ENCODE measurements at places on chromosomes 6 and 20.

DNA sequence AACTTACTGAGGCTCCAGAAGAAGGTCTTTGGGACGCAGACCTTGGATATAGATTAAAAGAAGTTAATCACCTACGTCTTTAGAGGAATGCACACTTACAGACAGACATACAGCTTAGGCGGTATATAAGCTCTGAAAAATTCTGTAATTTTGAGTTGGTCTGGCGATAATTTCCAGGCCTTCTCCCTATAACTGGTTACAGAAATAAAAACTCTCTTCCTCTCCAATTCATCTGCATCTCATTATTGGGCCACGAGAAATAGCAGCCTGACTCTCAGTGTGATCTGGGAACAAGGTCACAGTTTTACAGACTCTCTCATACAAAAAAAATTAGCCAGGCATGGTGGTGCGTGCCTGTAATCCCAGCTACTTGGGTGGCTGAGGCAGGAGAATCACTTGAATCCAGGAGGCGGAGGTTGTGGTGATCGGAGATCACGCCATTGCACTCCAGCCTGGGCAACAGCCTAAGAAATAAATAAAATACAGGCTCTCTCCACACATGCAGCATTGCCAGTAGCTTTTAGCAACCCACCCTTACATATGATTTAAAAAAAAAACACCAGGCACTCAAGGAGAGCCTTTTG lies 4.7 kb downstream of the ZBTB24 start:
- DNase-seq: no peak

- DNase-seq: no peak
These were observed 87.5 kb downstream of the ZFP64 start for GRCh38 chr20:52103913-52104545.

DNA sequence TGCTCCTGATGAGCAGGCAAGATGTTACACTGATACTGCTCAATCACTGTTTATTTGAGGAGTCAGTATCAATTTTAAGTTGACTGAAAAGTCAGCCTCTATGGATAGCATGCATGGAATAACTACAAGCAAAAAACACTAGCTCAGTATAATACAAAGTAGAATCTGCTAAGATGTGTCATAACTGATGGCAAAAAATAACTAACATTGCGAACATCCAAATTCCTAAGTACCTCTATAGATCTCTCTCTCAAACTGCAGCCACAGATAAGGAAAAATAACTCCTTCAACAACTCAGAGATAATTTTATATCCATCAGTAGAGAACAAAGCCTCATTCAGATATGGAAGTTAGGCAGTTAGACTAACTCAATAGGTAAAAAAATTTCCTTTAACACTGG lies 16.3 kb downstream of the HDAC2 start:
- no peak for DNase-seq

DNA sequence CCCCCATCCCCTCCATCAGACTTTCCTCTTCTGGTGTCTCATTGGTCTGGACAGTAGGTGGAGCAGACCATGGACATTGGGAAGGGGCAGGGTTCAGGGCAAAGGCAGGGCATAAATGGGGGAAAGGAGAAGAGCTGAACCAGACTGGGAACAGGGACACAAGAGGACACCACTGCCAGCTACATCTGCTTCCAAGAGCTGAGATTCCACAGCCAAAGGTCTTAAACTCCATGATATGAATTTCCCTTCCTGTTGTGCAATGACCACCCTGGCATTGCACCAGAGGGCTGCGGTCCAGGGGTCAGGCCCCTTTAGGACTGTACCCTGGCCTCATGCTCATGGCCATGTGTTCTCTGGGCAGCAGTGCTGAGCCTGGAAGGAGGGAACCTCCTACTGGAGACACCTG lies 137.9 kb downstream of the MAFB start:
- DNase-seq: no peak

DNA sequence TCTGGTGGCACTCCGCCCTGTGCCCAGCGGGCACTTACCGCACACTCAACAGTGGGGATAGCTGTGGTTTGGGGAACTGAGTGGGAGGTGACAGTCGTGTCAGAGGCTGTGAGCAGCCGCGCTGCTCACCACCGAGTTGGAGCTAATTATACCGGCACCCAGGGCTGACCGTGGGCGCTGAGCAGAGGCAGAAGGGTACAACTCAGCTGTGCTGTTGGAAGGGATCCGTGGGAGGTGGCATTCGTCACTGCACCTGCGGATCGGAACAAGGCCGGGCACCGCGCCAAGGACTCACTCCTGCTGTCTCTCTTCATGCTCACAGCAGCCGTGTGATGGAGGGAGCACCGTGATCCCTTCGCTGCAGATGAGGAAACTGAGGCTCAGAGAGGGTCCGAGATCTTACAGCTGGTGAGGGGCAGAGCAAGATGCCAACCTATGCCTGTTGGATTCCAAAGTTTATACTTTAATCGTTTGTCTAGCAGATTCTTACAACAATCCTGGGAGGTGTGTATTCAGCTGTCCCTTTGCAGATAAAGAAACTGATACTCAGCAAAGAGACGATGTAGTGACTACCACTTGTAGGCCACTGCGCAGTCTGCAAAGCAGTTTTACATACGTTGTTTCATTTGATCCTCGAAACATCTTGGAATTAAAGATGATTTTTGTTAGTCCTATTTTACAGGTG lies 713 bp upstream of the ELMO2 start:
- peak; percentile 92 for DNase-seq

DNA sequence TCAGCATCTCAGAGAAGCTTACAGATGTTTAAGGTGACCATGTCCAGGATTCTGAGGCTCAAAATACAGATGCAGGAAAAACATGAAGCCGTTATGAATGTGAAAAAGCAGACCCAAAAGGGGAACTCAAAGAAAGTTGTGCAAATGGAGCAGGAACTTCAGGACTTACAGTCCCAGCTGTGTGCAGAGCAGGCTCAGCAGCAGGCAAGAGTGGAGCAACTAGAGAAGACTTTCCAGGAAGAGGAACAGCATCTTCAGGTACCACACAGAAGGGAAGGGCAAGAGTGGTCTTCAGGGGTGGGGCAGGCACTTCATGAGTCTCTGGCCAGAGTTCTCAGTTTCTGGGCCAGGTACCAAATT lies 15.2 kb downstream of the RNF8 start:
- no peak for DNase-seq

GRCh38 chr20:53579581-53580375 lies 13.9 kb downstream of the ZNF217 start:
- DNase-seq: peak; percentile 18

DNA sequence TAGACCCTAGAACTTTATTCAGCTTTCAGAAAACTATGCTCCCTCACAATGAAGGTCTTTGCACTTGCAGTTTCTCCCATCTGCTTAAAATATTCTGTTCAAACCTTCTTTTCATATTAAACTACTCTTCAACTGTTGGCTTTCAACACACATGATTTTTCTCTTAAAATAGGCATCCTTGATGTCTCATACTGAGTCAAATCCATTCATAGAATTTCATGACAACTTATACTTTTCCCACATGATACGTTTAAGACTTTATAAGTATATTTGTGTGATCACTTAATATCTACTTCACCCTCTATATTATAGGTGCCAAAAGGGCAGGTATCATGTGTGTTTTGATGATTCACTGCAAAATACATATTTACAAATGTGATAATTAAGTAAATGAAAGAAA lies 412.5 kb downstream of the MMUT start:
- DNase-seq: no peak

- DNase-seq: no peak
These were observed 44.3 kb downstream of the SLC9A8 start for GRCh38 chr20:49856904-49857303.

DNA sequence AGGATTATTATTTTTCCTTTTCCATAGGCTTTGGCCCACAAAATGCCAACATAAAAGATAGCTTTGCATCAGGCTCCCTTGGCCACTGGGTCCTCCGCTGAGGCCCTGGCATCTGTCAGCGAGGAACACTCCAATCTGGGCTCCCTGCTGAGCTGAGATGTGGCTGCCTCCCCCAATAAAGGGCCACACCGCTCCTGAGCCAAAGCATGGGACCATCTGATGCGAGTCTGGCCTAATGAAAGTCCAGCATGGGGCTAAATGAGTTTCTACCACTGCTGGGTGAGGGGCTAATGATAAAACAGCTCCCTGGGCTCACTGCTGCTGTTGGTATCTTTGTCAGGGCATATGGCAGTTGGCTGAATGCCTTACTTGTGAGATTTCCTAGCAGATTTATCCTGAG lies 817.5 kb upstream of the SLC35B3 start:
- no peak for DNase-seq

DNA sequence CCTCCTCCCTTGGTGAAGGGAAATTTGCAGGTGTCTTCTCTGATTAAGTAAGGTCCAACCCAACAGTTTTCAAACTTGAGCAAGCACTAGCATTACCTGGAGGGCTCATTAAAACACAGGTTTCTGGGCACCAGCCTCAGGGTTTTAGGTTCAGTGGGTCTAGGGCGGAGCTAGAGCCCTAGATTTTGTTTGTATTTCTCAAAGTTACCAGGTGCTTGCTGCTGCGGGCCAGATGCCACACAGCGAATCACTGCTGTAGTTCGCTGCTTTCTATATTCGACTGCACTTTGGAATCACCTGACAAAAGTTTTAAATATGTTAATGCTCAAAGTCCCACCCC lies 869 bp downstream of the COL21A1 start:
- no peak for DNase-seq

DNA sequence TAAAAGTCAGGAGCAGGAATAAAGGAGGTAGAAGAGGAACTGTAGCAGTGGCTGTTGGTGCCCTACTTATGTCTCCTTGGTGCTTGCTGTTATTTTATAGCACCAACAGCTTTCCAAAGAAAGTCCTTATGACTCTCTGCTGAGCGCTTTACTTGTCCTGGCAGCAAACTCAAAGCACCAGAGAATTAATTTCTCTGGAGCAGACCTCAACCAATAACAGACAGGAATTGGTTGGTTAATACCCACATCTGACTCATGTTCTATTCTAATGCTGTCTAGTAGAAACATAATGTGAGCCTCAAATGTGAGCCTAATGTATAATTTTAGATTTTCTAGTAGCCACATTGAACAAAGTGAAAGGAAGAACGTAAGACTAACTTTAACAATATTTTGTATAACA lies 685.9 kb downstream of the KIF16B start:
- no peak for DNase-seq

DNA sequence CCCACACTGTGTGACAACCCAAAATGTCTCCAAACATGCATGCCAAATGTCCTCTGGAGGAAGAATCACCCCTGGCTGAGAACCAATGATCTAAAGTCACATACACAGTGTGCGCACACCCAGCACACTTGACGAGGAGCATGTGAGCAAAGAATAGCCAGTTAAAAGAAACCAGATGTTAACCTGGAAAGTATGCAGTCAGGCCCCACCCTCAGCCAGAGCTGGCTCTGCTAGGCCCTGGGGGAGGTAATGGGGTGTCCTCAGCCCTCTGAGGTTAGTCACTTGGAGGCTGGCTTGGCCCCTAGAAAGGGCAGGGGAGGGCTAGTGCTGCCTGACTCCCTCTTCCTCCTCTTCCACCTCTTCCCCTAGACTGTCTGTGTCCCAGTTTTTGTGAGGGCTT lies 15.2 kb upstream of the GUCA1A start:
- DNase-seq: no peak

GRCh38 chr6:53924277-53924676 lies 129.5 kb downstream of the LRRC1 start:
- DNase-seq: no peak

GRCh38 chr6:75221116-75221515 lies 15.3 kb upstream of the COL12A1 start:
- no peak for DNase-seq

GRCh38 chr6:17276766-17277165 lies 4.4 kb upstream of the RBM24 start:
- DNase-seq: no peak

DNA sequence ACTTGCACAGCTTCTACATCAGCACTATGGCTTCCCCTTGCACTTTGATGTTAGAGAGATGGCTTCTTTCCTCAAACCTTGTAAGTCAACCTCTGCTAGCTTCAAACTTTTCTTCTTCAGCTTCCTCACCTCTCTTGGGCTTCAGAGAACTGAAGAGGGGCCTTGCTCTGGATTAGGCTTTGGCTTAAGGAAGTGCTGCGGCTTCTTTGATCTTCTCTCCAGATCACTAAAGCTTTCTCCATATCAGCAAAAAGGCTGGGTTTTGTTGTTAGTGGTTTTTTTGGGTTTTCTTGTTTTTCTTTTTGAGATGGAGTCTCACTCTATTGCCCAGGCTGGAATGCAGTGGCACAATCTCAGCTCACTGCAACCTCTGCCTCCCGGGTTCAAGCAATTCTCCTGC lies 24.0 kb downstream of the CDK5RAP1 start:
- DNase-seq: no peak

DNA sequence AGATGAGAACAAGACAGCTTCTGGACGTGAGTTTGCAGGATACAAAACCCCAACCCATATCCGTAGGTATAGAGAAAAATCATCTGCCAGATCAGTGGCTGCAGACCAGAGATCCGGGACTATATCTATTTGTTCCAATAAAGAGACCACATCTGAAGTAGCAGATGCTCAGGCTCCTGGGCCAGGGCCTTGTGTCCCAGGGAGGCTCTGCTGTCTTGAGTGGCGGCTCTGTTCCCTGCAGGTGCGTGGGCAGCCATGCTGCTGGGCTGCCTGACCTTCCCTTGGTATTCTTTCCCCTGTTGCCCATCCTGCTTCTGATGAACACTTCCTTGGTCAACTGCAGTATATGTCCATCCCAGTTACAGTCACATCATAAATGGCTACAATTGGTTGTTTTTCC lies 34.9 kb downstream of the ERMARD start:
- DNase-seq: no peak

Data from activated CD4-positive, alpha-beta T cell treated with anti-CD3 and anti-CD28 coated beads for 4 hours (primary cell).